ENCODE measurements at places on chromosomes 16 and 17.

DNA sequence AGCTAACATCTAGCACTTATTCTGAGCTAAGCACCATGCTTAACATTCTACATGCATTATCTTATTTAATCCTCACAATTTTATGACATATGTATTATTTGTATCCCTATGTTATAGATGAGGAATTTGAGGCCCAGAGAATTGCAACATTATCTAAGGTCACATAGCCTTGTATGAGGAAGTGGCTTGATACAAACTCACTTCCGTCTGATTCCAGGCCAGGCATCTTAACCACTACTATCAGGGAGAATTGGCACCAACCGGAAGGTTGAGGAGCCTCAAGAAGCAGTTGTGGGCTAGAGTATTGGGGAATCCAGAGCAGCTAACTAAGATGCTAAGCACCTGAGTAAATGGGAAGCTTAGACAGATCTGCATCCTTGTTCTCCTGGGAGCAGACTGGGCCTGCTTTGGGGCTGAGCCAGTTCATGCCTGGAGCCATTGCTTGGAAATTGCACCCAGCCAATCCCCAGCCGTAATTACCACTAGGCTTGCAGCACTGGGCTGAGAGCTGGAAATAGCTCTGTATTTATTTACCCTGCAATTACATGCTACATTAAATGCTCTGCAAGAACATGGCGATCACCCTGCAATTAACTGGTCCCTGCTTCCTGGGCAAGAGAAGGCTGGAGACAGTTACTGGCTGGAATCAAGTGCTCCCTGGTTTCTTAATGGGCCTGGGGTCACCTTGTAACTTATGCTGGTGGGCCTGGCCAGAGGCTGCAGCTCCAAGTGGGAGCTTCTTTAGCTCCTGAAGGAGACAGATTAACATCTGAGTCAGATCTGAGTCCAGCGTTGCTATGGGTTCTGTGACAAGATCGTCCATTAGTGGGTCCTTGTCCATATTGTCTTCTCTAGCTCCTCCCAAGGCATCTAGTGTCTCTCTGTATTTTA lies 273.1 kb upstream of the CCL2 start:
- no peak for DNase-seq

DNA sequence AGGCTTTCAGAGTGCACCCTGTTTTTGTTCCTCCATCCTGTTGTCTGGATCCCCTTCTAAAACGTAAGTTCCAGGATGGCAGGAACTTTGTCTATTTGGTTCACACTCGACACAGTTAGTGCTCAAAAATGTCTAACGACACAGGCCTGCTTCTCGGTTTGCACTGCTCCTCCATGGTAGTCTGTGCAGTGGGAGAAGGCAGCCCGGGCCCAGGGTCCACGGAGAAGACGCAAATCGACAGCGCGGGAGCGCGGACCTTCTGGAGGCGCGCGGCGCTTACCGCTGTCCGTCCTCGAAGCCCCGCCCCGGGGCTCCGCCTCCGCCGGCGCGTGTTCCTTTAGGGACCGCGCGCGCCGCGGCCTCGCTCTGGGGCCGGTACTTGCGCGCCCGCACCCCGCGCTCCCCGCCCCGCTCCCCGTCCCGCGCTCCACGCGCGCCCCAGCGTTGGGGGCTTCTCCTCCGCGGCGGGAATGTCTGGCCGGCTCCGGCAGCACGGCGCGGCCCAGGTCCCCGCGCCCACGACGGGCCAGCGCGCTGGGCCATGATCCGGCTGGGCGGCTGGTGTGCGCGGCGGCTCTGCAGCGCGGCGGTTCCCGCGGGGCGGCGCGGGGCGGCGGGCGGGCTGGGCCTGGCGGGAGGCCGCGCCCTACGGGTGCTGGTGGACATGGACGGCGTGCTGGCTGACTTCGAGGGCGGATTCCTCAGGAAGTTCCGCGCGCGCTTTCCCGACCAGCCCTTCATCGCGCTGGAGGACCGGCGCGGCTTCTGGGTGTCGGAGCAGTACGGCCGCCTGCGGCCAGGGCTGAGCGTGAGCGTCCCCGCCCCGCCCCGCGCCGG lies at the start of gene NT5M:
Gene NT5M (plus strand): TSS at position 364 of the 837 bp plus-strand sequence. CDS start 178 bp downstream, at position 542.
- peak; percentile 93 for DNase-seq

- DNase-seq = no peak
Measured at GRCh38 chr17:39110435-39111136, 40.9 kb downstream of the PLXDC1 start.

DNA sequence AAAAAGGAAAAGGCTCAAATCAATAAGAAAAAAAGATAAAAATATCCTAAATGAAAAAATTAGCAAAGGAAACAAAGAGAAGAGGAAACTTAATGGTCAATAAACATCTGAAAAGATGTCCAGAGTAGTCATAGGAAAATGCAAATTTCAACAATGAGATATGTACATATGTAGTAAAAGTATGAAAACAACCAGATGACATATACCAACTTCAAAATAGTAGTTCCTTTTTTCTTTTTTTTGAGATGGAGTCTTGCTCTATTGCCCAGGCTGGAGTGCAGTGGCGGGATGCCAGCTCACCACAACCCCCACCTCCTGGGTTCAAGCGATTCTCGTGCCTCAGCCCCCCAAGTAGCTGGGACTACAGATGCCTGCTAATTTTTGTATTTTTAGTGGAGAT lies 21.7 kb upstream of the NFAT5 start:
- no peak for DNase-seq

- no peak for DNase-seq
Measured at GRCh38 chr16:14963281-14964173, 11.3 kb upstream of the PDXDC1 start.

DNA sequence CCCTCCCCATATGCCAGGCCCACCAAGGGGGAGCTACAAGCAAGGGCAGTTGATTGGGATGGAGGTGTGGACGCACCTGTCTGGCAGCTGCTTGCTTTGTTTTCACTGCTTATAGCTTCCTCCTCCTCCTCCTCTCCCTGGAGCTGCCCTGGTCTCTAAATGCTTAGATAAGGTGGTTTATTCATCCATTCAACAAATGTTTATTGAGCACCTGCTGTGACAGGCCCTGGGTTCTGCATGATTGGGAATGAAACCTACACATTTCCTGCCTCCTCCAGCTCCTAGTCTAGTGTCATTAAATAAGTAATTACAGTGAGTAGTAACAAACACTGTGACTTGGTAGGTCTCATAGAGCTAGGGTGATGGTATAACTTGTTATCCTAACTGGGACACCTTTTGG lies 17.4 kb upstream of the MAP3K14 start:
- no peak for DNase-seq

GRCh38 chr16:68299571-68300453 lies 10.9 kb downstream of the SLC7A6OS start:
- no peak for DNase-seq

DNA sequence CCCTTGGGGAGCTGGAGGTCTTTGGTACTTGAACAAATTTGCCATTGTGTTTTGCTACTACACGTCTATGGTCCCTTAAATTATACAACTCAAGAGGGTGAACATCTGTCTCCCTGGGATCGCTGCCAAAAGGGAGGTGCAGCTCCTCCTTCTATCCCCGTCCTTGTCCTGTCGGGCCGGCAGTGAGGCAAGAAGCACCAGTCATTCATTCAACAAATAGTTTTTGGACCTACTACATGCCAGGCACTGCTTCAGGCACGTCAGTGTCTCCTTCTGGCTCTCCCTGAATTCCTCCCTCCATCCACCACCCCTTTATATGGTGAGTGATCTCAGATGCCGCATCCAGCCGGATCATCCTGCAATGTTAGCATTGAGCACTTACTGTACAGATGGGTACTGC lies 2.2 kb upstream of the RPL38 start:
- DNase-seq = no peak

DNA sequence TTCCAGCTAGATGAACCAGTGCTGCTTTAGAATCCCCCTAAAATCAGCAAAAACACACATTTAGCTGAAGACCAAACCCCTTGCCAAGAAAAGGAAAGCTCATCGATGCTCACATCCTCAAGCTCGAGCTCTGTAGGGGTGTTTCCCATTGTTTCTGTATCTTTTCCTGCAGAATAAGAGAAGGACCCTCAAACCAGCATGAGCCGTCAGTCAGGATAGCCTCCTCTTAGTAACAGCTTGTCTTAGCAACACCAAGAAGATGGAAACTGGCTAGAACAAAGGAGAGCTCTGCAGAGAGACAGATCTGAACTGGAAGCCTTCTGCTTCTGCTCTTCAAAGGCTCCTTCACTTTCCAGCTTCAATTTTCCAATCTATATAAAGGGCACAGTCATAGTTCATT lies 32.0 kb downstream of the VAT1L start:
- DNase-seq = no peak

DNA sequence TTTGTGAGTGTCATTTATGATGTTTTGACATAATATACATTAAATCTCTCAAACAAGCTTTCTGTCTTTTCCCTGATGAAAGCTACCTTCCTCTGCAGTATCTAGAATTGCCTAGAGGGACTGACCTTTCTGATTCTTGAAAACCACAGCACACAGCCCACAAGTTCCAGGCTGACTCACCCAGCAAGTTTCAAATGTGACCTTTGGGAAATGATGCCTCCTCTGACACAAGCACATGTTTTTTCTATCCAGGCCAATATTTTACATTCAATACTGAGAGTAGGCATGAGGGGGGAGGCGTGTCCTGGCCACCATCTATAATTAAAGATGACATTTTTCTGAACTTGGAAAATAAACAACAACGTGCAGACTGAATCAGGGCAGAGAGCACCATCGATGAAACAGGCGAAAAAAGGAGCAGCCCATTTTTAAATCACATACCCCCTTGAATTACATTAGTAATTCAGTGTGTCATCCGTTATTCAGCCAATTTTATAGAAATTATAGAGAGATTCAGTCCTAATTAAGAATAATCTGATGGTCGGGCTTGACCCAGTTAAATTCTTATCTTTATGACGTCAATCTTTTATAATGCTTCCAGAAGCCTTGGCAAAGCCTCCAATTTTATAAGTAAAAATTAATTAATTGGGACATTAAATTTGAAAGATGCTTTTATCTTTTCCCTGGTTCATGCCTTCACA lies 292.6 kb upstream of the CDH11 start:
- no peak for DNase-seq

- DNase-seq = no peak
Measured at GRCh38 chr16:7161891-7162290, 170.8 kb upstream of the RBFOX1 start.

GRCh38 chr17:8857919-8858318 lies 9.6 kb downstream of the PIK3R6 start:
- peak; percentile 86 for DNase-seq

- DNase-seq = no peak
Measured at GRCh38 chr17:69567130-69567529, 152.6 kb downstream of the MAP2K6 start.

- no peak for DNase-seq
Measured at GRCh38 chr17:79806863-79807720, 10.2 kb upstream of the CBX8 start.

DNA sequence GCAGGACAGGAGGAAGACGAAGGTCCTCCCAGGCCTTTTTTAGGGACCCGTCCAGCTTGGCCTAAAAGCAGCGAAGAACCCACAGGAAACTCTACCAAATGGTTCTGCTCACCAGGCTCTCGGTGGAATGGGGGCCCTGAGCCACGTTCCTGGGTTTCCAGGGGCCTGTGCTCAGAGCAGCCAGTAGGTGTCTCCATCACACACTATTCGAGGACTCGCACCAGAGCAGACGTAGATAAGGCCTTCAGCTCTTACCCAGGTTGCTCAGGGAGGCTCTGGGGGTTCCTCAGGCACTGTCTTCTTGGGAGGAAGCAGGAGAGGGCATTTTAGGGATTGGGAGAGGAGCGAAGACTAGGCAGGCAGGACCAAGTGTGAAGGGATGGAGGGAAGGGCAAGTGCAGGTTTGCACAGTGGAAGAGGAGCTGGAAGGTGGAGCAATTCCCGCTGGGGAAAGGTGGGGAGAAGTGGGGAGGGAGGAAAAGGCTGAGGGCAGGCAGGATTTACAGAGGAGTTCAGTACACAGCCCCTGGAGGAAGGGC lies 157.1 kb downstream of the RGS9 start:
- DNase-seq = peak; percentile 94

- no peak for DNase-seq
Measured at GRCh38 chr17:55585629-55586028, 74.4 kb upstream of the SMIM36 start.

GRCh38 chr16:6888531-6888930 lies 444.1 kb upstream of the RBFOX1 start:
- no peak for DNase-seq

GRCh38 chr17:72588561-72588960 lies 467.7 kb downstream of the SOX9 start:
- no peak for DNase-seq

- DNase-seq = no peak
Measured at GRCh38 chr16:55539049-55539448, 27.4 kb upstream of the CAPNS2 start.

DNA sequence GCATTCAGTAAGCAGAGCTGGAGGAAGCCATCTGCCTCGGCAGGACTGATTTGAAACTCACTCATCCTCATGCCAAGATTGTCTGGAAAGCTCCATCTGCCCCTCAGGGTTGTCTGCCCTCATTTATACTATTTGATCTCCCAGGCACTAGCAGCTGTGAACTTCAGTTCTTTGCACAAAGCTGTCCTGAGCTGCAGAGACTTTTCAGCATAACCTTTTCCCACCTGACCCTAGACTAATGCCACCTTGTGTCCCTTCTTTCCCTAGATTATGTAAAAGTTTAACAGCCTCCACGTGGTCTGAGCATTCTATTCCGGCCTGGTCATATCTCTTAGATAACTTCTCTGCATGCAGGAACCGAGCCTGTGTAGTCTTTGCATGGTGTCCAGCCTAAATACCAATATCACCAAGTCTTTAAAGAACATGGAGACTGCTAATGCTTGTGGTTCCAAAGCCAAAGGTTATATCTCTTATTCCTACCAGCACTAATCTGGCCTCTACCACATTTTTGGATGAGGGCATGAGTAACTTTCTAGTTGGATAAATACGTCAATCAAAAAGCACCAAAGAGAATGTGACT lies 29.1 kb downstream of the STAT5A start:
- no peak for DNase-seq

GRCh38 chr17:33602981-33603380 lies 309.9 kb upstream of the ASIC2 start:
- DNase-seq = no peak

Measured in HTR-8/SVneo (cell line).